ENCODE measurements at places on chromosomes 16 and 17. TPM values are rescaled to one million over a fixed set of nuclear protein-coding genes. Genes with fewer than 3 reads are reported as not detected.

Gene PRSS21
- total RNA-seq, result 1.3 TPM

Gene MAP2K4
- 51.0 TPM for total RNA-seq

Gene PYY
- total RNA-seq, result not detected

Gene NGFR
- 10.0 TPM for total RNA-seq

Gene CFAP97D1
- total RNA-seq, result not detected

Gene CSH1
- total RNA-seq, result not detected

Gene PIGL
- total RNA-seq, result 66.2 TPM

Gene SLC35G3
- not detected for total RNA-seq

Gene SHCBP1
- total RNA-seq, result 0.99 TPM

Gene KRTAP4-5
- not detected for total RNA-seq

Gene TOX3
- 32.5 TPM for total RNA-seq

Gene TVP23A
- 3.3 TPM for total RNA-seq
